Activated CD4-positive, CD25-positive, alpha-beta regulatory T cell treated with anti-CD3 and anti-CD28 coated beads, Interleukin-2, amount 50 U/mL, for 24 hours (primary cell): ENCODE measurements at places on chromosomes 6 and 20.

DNA sequence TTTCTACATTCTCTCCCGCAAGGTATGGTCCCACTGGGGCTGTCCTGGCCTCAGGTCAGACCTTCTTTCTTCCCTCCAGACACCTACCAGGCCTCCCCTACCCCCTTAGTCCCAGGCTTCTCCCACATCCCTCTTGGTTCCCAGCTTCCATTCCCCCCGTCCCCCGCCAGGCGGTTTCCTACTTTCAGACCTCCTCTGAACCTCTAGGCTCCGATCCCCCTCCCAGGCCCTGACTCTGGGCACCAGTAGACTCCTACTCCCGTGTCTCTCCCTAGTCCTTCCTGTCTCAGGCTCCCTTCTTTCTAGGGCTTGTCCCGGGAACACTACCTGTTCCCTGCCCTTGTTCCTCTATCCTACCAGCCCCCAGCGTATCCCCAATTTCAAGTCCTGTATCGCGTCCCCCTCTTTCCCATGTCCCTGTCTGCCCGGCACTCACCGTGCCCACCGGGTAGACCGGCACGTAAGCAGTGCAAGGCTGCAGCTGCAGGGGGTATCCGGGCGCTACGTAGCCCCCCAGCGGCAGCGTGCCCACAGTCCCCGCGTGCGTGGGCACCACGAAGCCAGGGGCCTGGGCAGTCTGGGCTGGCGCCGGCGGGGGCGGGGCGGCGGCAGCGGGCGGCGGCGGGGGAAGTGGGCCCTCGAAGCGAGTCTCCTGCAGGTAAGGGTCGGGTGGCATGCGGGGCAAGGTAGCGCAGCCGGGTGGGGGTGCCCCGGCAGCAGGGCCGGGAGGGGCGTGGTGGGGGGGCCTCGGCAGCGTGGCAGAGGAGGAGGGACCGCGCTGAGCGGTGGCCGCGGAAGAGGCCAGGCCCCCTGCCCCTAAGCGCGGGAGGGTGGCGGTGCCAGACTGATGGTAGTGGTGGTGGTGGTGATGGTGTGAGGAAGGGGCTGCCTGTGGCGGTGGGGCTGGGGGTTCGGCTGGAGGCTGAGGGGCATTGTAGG lies 1.5 kb downstream of the PRRT1 start:
- ATAC-seq = no peak

- peak; percentile 69 for ATAC-seq
These were observed 35.8 kb upstream of the FAM83D start for GRCh38 chr20:38890497-38890818.

DNA sequence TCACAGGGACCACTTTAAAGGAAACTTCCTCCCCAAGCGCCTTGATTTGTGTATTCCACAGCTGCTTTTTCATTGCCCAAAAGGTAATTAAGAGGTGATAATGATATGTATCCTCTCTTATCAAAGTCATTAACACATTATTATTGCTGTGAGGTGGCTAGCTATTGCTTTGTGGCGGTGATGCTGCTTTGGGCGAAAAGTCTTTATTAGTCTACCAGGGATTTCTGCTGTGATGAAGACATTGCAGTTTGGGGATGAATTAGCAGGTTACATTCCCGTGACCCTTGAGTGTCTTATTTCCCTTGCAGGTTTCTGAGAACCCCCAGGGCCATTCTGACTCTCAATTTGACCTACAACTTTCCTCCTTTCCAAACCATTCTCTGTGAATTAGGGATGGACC lies 143.4 kb upstream of the SOX4 start:
- no peak for ATAC-seq

DNA sequence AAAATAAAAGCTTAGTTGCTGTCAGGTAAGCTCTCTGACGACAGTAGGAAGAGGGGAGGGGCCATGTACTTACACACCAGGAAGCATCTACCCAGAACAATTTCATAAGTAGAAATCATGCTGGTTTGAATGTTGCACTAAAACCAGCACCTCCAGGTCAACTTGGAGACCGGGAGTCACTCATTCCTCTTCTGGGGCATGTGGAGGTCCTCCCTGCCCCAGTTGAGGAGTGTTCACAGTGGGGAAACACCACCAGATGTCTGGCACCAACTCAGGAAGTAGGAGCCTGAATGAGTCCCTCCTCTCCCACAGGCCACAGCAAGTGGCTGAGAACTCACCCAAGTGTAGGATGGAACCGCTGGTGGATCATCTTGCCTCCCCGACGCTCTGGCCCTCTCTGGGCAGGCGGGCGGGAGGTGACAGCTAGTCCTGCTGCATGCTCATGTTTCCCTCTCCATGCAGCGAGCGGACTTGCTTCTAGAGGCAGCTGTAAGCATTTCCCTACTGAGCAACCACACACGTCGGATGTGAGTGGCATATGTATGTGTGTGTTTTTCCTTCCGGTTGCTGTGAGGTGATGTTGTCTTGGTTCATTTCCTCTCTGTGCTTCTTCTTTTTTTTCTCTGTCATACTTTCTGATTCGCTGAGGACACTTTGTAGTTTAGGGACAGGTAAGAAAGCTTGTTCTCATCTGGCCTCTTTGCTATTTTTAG lies 149.5 kb upstream of the NEDD9 start:
- peak; percentile 92 for ATAC-seq

DNA sequence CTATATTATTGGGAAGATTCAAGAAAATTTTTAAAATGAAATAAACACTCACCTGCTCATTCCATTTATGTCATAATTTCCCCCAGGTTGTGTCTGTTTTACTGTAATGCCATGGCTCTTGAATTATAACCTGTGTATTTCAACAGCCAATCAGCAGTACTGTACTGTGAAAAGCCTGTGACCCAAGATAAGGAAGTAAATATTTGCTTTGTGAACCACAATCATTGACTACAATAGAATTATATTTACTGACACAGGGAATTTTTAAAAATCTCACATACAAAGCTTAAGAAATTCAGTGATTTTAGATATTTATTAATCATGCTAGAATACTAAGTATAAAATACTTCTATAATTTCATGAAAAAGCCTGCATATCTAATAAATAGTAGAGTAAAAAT lies 6.0 kb downstream of the RGS17 start:
- no peak for ATAC-seq

DNA sequence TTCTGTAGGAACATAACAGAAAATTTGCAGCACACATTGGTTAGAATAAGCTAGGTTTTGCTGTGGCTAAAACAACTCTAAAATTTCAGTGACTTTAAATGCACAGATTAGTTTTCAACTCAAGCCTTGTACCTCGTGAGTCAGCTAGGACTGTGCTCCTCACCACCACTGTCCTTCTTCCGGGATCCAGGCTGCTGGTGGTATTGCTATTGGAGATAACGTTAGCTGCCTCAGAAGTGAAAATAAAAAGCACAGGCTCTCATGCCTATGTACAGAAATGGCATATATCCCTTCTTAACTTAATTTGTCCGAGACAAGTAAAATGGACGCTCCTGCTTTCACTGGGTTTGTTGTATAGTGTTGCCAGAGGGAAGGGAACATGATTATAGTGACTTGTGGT lies 931.1 kb upstream of the EYS start:
- no peak for ATAC-seq

GRCh38 chr6:7528565-7528964 lies 12.9 kb upstream of the DSP start:
- no peak for ATAC-seq

- ATAC-seq = no peak
These were observed 25.3 kb downstream of the FOXO3 start for GRCh38 chr6:108585921-108586536.

DNA sequence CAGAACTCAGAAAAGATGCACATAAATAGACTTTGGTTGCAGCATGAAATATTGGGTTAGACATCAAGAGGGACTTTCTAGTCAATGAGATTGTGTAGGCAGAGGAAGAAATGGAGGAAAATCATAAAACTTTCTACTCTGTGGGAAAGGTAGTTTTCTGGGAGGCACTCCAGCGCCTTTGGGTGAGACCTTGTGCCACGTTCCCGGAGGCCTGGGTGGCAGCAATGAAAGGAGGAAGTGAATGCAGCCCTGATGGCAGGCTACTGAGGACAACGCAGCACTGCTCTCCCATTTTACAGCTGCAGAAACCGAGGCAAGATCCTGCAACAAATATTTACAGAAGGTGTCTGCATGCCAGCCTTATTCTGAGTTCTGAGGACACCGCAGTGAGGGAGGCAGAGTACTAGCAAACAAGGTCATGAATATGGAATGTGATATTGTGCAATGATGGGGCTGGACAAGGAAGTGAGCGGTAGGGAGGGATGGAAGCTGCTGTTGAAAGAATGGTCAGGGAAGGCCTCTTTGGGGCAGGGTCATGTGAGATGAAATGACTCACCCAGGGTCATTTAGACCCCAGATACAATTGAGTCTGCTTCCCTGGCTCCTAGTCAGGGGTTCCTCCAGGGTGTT lies 159.1 kb downstream of the TFAP2C start:
- no peak for ATAC-seq

DNA sequence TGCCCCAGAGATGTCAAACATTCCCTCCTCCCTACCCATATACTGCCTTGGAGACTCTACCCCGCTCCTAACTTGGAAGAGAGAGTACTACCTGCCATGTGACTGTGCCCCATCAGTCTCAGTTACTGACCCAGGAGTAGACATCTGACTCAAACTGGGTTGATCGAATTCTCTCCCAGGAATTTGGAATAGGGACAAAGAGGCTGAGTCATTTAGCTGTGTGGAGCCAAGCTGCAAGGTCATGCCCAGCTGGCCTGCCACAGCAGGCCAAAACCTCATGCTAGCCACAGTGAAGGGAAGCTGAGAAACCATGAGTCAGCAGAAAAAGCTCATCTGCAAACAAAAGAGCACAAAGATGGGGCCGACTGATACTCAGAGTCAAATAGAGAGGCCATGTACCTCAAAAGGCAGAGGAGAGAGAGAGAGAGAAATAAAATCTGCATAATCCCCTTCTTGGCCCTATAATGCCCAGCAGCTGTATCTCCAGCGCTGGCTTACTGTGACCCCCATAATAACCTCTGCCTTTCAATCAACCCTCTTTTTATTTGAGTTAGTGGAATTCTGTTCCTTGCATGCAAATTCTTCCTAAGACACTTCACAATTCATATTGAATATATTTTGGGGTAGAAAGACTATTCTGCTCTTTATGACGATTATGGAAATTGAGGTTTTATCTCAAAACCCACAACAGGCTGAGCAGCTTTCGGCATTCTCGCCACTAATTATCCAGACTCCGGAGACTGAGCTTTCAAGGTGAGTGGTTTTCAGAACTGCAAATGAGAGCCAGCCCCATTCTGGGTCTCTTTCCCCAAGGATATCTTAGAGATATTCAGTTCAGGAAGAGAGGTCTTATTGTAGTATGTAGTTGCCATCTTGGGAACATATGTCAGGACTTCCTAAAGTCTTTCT lies 21.4 kb upstream of the AKIRIN2 start:
- ATAC-seq = peak; percentile 14

DNA sequence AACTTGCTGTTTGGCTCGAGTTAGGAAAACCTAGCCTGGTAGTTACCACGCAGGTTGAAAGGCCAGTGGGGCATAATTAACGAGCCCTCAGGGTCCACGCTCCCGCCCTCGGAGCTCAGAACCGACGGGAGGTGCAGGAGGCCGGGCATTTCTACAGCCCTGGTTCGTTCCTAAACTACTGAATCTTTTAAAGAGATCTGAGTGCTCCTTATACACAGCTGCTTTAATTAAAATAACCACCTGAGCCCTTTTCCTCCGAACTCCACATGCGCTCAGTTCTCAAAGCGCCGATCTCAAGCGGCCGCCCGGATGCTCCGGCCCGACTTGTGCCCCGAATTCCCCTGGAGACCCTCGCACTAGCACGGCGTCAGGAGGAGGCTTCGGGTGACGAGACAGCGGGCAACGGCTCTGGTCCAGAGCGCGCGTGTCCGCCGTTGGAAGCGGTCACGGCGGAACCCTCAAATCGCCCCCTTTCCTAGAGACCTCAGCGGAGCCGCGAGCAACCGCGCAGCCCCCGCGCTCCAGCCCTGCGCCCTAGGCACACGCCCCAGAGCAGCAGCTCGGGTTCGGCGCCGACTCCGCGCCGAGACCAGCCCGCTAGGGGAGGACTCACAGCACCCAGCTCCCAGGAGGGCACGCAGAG lies 397 bp downstream of the WDR27 start:
- ATAC-seq = no peak

DNA sequence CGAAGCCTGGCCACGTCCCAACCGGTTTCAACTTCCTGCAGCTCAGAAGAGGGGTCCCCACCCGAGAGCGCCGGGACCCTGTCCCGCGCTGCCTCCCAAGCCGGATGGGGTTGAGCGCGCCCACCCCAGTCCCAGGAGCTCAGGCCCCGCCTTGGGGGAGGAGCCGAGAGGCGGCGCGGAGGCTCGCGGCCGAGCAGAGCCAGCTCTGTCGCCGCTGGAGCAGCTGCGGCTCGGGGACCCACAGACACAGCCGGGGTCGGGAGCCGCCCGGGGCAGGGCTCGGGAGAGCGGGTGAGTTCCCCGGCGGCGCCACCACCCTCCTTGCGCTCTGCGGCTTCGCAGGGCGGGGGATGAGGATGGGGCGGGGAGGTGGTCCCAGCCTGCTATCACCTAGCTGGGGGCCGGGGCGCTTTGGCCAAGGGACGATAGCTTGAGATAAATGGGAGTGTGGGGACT lies at the start of gene PPP1R16B:
PPP1R16B (plus strand) TSS at position 196 of the 456 bp plus-strand sequence. CDS start 30,229 bp downstream, outside the sequence.
- ATAC-seq = peak; percentile 72

DNA sequence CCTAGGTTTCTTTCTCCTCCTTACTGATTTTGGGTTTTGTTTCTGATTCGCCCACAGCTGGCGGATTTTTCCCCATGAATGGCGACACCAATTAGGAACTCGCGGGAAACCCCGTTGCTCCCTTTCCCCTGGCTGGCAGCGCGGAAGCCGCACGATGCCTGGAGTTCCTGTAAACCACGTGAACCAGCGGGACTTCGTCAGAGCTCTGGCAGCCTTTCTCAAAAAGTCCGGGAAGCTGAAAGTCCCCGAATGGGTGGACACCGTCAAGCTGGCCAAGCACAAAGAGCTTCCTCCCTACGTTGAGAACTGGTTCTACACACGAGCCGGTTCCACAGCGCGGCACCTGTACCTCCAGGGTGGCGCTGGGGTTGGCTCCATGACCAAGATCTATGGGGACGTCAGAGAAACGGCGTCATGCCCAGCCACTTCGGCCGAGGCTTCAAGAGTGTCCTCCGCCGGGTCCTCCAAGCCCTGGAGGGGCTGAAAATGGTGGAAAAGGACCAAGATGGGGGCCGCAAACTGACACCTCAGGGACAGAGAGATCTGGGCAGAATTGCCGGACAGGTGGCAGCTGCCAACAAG lies 3.2 kb upstream of the SEC23B start:
- no peak for ATAC-seq
